Activated CD4-positive, alpha-beta T cell treated with anti-CD3 and anti-CD28 coated beads for 36 hours (primary cell): ENCODE measurements at places on chromosomes 11 and 22. TPM values are rescaled to one million over a fixed set of nuclear protein-coding genes. Genes with fewer than 3 reads are reported as not detected.

RBX1 gene
- 49.9 TPM for total RNA-seq

SLC6A5 gene
- total RNA-seq = not detected

C11orf42 gene
- not detected for total RNA-seq

OR51E2 gene
- total RNA-seq = not detected

CELSR1 gene
- total RNA-seq = 0.43 TPM

DNA sequence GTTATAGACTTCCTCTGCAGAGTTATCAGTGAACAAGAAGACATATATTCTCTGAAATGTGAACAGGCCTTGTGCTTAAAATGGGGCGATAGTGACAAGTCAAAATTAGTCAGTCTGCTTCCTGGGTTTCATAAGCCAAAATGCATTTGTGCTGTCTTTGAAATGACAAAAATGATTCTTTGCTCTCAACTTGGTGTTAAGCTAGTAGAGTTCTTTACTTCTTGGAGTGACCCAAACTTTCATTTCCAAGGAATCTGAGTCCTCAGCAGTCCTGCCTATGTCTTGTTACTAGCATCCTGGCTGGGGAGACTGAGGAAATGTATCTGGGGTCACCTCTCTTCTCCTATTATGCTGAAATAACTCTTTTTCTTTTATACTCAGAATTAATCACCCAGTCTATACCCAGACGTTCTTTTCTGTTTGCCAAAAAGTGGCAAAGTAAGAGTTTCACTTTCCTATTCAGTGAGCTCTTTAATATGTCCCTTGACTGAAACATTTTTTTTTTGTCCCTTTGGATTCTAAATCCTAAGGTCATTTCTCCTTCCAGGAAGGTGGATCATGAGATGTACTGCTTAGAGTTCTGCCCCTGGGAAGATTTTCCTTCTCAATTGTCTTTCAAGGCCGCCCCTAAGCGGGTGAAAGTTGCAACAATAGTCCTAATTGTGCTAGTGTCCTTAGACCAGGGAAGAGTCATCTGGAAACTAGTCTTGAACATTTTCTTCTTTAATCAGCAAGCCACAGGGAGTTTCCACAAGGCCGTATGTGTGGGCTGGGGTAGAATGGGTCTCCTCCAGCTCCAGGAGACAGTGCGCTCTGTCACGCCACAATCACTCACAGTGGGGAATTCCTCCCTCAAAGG is 53.0 kb upstream of the RDX start:
- DNase-seq = peak; percentile 90

DNA sequence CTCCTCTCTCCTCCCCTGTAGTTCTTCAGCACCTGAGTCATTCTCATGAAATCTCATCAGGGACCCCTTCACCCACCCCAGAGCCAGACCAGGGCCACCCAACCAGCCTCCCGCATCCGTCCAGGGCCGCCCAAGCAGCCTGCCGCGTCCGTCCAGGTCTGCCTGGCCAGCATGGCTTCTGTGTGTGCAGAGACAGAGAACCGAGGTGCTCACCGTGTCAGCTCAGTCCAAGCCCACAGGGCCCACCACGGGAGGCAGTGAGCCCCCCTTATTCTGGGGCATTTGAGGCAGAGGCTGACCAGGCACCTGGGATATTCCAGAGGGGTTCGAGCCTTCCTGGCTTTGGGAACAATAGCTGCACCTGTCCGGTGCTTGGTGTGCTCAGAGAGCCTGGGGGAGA is 1117.3 kb downstream of the BRD1 start:
- DNase-seq = no peak

GRCh38 chr11:40253166-40253565 is 1206.3 kb downstream of the LRRC4C start:
- no peak for DNase-seq

- no peak for DNase-seq
These were observed 362.4 kb downstream of the TENM4 start for GRCh38 chr11:79078456-79078855.

GRCh38 chr22:22388090-22388489 is 120.5 kb downstream of the ZNF280B start:
- no peak for DNase-seq

DNA sequence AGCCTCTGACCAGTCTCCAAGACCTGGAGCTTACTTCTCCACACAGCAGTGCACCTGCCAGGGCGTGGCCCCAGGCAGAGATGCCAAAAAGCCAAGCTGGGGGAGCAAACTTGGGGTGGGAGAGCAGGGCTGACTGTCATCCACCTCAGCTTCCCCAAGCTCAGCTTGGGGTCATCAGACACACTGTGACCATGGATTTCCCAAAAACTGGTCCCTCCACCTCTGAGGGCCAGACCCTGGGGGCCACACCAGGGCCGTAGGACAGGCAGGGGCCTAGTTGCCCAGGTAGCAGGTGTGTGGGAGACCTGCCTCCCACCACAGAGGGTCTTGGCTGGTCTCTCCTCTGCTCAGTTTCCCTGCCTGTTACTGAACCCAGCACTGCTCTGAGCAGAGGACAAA is 30.6 kb downstream of the ARVCF start:
- DNase-seq = no peak

- DNase-seq = no peak
These were observed 275.9 kb downstream of the TBC1D22A start for GRCh38 chr22:47038206-47038835.

DNA sequence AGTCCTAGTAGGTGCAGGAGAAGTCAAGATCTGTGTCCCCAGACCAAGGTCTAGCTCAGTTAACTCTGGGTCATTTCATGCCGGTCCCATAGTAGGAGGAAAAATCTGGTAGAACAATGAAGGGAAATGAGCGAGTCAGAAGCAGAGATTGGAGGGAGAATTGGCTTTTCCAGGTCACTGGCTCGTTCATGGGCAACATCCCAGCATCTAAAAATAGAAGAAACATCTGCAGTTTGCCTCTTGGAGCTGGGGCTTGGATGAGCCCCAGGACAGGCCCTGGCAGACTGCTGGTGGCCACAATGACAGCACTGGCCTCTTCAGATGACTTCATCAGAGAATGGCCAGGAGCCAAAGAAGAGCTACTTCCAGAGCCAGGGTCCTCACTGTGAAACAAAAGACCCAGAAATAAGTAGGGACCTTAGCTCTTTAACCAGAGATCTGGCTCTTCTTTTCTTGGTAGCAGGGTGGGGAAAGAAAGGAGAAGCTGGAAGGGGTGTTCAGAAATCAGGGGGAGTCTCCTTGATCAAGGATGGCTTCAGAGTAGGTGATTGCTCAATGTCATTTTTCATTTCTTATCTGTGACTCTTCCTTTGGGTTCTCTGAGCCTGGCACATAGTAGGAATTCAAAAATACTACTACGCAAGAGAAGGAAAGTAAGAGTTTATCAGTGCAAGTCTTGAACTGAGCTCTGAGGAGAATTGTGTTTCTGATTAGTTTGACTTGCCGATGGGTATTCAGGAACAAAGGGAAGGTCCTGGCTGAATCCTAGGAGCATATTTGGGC is 102.6 kb downstream of the TMPRSS5 start:
- no peak for DNase-seq

DNA sequence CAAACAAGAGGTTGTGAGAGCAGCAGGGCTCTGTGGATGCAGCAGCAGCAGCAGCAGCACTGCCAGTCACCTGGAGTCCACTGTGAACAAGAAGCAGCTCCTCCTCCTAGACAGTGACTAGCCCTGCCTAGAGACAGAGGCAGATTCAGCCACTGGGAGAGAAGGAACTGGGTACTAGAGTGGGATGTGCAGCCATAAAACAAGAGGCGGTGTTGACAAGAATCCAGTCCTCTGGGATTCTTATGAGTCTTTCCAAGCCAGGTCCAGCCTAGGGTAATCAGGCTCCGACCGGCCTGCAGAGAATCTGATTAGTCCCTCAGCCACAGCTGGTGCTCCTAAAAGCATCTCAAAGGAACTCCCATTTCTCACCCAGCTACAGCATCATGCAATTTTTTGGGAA is 83.9 kb upstream of the USP47 start:
- DNase-seq = no peak

DNA sequence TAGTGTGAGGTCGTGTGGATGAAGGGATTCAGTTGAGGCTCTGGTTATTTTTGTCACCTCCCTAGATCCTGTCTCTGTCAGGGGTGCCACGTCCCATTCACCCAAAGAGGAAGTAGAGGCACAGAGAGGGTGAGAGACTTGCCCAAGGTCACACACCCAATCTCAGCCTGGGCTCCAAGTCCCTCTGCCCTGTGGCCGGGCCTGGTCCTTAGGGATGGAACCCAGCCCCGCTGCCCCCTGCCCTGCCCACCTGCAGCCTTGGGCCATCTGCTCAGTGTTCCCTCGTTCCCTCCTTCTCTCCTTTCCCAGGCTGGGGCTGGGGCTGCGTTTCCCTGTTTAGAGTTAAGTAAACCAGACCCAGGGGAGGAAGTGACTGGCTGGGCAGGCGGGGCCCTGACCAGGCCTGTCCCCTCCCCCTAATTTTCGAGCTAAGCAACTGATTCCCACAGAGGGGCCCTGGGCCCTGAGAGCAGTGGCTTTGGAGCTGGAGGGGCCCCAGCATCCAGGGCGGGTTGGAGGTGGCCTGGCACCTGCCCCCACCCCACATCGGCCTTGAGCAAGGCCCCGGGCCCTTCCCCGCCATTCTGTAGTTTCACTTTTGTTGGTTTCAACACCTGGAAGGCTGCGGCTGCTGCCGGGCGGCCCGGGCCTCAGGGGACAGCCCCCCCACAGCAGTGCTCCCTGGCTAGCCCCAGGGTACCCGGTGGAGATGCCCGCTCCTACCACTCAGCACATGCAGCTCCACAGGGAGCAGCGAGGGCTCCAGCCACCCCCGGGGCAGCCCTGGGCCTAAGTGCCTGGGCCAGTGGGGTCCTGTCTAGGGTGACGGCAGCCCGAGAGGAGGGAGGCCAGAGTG is 1.5 kb downstream of the TCIRG1 start:
- DNase-seq = peak; percentile 78

DNA sequence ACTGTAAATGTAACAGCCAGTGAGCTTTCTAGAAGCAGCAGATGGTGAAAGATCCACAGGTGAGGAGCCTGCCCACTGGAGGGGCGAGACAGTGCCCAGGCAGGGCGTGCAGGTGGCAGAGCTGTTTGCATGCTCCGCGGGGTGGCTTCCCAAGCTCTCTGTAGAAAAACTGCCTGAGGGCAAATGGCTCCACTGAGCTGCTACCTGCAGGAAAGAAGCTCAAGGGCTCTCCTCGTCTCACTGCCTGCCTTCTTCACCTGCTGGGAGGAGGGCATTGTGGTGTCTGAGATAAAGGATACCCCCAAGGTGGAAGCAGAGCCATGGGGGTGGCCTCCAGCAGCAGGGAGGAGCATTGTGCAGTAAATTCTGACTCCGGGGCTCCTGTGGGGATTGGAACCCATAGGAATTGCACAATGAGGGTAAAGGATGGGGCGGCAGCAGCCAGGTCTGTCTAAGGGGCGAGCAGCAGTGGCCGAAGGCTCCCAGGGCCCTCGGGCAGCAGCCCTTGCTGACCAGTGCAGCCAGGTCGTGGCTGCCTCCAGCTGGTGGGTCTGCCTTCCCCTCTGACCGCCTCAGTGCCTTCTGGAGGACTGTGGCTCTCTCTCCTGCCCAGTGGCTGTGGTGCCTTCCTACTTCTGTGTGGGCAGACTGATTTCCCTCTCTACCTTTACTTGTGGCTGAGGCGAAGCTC is 28.0 kb upstream of the CABP7 start:
- no peak for DNase-seq

- no peak for DNase-seq
These were observed 20.5 kb downstream of the TRMU start for GRCh38 chr22:46355996-46356471.

GRCh38 chr22:24384131-24384530 is 43.3 kb upstream of the ADORA2A start:
- no peak for DNase-seq

- DNase-seq = no peak
These were observed 76.2 kb downstream of the KCNC1 start for GRCh38 chr11:17810746-17811145.

DNA sequence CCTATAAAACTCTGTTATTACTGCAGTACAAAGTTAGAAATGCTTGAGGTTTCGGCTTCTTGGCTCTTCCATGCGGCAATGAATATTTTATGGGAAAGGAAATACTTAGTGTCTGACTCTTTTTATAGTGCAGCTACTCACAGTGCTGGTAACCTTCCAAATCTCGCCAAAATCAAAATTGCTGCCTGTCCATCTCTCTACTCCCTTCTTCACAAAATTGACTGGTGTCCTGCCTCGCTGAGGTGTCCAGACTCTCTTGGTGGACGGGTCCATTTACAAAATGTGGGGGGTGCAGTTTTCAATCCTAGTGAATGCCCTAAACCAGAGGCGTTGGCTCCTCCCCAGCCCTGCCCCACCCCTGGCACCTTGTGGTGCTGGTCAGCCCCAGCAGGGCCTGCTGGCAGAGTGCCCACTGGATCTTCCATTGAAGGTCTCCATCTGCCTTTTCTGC is 73.5 kb downstream of the ZBTB16 start:
- no peak for DNase-seq

DNA sequence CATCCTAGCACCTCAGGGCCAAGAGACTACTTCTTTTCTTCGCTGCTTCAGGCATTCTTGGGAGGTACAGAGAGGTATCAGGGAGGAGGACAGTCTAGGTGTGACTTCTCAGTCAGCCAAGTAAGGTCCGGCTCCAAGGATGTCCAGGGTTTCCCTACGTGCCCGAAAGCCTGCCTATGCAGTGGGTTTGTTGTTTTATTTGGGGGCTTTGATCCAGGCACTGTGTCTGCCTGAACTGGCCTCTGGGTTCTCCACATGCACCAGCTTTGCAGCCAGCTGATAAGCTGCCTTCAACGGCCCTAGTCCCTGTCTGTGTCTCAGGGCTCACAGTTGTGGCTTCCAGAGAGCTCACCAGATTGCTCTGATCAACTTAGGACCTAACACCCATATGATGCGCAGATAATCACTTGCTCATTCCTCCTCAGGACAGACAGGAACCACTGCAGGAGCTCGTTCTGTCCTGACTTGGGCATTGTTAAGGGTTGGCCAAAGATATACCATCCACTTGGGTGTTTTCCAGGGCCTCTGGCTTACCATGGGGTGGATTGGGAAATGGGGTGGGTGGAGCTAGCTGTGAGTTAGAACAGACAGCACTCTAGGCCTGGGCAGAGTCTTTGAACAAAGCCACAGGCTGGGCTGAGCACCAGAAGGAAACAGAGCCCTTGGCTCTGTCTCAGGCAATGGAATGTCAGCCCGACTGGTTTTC is 45.5 kb upstream of the CRYBB3 start:
- DNase-seq = no peak
